BE2C (cell line): ENCODE measurements at places on chromosomes 4 and X.

GRCh38 chrX:118536204-118536603 lies 40.6 kb downstream of the DOCK11 start:
- DNase-seq: no peak

- DNase-seq: no peak
Measured at GRCh38 chr4:150591904-150592303, 10.0 kb downstream of the MAB21L2 start.

DNA sequence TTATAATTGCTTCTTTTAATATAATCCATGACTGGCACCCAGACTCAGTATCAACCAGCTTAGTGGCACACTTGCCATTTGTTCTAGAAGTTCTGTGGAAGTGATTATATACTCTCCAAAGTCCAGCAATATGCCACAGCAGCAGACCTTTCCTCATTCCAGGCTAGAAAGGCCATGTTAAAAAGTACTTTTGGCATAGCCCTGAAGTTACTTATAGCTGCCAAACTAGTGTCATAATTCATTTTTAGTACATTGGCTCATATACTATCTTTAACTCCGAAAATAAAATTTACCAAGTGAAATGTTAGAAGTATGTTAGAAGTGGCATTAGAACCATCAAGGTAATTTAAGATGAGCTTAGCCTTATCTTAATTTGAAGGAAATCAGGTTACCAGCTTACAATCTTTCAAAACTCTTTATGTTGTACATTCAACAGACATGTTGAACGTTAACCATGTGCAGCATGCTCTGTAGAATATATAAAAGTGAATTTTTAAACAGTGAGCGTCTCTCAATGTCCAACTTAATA lies 714.2 kb upstream of the LCORL start:
- DNase-seq: no peak

DNA sequence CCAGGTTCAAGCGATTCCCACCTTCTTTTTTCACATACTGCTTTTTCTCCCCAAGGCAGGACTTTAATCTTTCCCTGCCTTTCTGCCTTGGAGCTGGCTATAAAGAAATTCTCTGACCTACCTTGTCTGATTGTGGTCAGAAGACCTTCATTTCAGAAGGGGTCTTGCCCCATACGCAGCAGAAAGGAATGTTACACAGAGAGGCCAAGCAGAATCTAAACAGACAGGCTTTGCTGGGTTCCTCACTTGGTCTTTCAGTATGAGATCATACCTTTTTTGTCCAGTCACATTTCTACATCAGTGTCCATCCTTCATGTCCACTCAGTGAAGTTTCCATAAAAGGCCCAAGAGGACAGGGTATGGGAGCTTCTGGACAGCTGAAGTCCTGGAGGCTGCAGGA lies 108.3 kb upstream of the RBPJ start:
- DNase-seq: no peak

- no peak for DNase-seq
Measured at GRCh38 chrX:13263560-13264251, 56.1 kb downstream of the ATXN3L start.

GRCh38 chr4:27048429-27049238 lies 188.0 kb downstream of the STIM2 start:
- no peak for DNase-seq

- peak; percentile 29 for DNase-seq
Measured at GRCh38 chr4:147423229-147423628, 57.7 kb upstream of the EDNRA start.

DNA sequence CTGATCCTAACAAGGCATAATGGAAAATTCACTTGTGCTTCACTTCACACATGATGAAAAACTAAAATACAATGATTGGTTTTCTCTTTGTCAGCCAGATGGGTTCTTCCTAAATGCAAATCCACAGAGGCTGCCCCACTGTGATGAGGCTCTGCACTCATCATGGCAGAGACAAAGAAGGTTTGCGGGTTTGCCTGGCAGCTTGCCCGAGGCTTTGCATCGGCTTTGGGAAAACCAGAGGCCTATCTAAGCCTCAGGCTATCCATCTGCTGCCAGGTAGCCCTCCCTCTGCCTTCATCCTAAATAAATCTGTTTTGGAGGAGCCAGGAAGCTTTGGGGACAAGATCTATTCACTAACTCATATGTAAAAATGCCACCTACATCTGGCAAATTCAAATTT lies 244.2 kb downstream of the PACRGL start:
- DNase-seq: peak; percentile 46
